Tracheal epithelial cell (primary cell): ENCODE measurements at places on chromosomes 2 and 18. TPM values are rescaled to one million over a fixed set of nuclear protein-coding genes. Genes with fewer than 3 reads are reported as not detected.

FMNL2 gene
- total RNA-seq = 28.3 and 39.8 TPM in 2 replicates

KIF5C gene
- total RNA-seq = 0.24 TPM in 1 of 2 replicates, not detected in the other

NT5C1B gene
- total RNA-seq = not detected in 2 replicates

PAIP2B gene
- total RNA-seq = 2.2 and 3.4 TPM in 2 replicates

LINC00305 gene
- total RNA-seq = not detected in 2 replicates

IL36B gene
- total RNA-seq = not detected in 2 replicates

XIRP2 gene
- total RNA-seq = not detected in 2 replicates

KCTD18 gene
- 20.7 and 37.5 TPM in 2 replicates for total RNA-seq

CFAP210 gene
- total RNA-seq = not detected in 2 replicates

CCDC141 gene
- total RNA-seq = under 0.01 TPM in 1 of 2 replicates, not detected in the other

ELOA2 gene
- not detected in 2 replicates for total RNA-seq

SULT1C2 gene
- total RNA-seq = 0.21 and 0.72 TPM in 2 replicates

TRIM43 gene
- total RNA-seq = 0.48 TPM in 1 of 2 replicates, not detected in the other

SLC1A4 gene
- total RNA-seq = 14.7 and 27.1 TPM in 2 replicates

OTX1 gene
- 2.7 and 4.3 TPM in 2 replicates for total RNA-seq

RDH14 gene
- 26.6 and 27.2 TPM in 2 replicates for total RNA-seq

CPSF3 gene
- total RNA-seq = 53.3 and 59.0 TPM in 2 replicates

AQP12B gene
- total RNA-seq = not detected in 2 replicates

CRYBA2 gene
- not detected in 2 replicates for total RNA-seq

SP3 gene
- total RNA-seq = 75.2 and 130 TPM in 2 replicates

LBH gene
- 20.7 and 58.6 TPM in 2 replicates for total RNA-seq

DYSF gene
- 0.21 and 7.0 TPM in 2 replicates for total RNA-seq

DQX1 gene
- total RNA-seq = 2.8 and 4.6 TPM in 2 replicates

TMEM17 gene
- 1.1 and 1.2 TPM in 2 replicates for total RNA-seq

PSTPIP2 gene
- total RNA-seq = 8.9 and 14.5 TPM in 2 replicates

ITPRIPL1 gene
- 1.9 and 3.6 TPM in 2 replicates for total RNA-seq
